ENCODE measurements at places on chromosomes 1 and 21.

DNA sequence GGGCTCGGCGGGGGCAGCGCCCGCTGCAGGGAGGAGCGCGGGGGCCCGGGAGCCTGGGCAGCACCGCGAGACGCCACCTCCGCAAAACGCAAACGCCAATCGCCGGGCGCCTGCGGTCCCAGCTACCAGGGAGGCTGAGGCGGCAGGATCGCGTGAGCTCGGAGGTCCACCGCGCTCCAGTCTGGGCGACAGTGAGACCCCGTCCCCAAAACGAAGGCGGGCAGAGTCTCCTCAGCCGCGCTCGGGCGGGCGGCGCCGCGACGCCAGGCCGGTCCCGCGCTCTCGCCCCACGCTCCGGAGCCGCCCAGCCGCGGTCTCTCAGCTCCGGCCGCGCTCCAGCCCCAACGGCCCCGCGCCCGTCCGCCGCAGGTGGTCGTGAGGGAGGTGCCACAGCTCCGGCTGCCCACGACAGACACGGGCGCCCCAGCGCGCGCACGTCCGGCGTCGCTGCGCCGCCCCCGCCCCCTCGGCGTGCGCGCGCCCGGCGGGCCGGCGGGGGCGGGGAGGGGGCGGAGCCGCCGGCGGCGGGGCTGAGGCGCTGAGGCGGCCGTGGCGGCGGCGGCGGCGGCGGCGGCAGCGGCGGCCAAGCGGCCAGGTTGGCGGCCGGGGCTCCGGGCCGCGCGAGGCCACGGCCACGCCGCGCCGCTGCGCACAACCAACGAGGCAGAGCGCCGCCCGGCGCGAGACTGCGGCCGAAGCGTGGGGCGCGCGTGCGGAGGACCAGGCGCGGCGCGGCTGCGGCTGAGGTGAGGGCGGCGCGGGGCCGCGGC, at the start of gene ADARB1:
TSS of gene ADARB1 (plus strand) at position 533 of the 770 bp plus-strand sequence. CDS start 97,077 bp downstream, outside the sequence.
- peaks cover under 1% of the 10 kb centered on the region for H3K27me3 ChIP-seq
- no peak within 1 kb of the TSS for H3K27ac ChIP-seq
- no peaks in the 10 kb centered on the region for H3K36me3 ChIP-seq
- DNase-seq, result peak; percentile 35

GRCh38 chr1:9295884-9296283, 3.2 kb downstream of the SPSB1 start:
- H3K4me1 ChIP-seq, result peaks cover 10% of the 10 kb centered on the region
- no peak overlapping the region for H3K4me3 ChIP-seq
- no peak for DNase-seq
- no peaks in the 10 kb centered on the region for H3K36me3 ChIP-seq

GRCh38 chr1:114388432-114389003, 122.5 kb downstream of the TRIM33 start:
- no peak overlapping the region for H3K27ac ChIP-seq
- H3K4me1 ChIP-seq, result no peaks in the 10 kb centered on the region
- H3K27me3 ChIP-seq, result no peaks in the 10 kb centered on the region
- no peaks in the 10 kb centered on the region for H3K36me3 ChIP-seq
- H3K4me3 ChIP-seq, result no peak overlapping the region

GRCh38 chr1:25615563-25616094, 962 bp upstream of the MAN1C1 start:
- peaks cover 51% of the 10 kb centered on the region for H3K4me1 ChIP-seq
- H3K27ac ChIP-seq, result peak overlapping the region; percentile 54
- no peak for DNase-seq

GRCh38 chr1:221858818-221859611, 117.1 kb upstream of the DUSP10 start:
- H3K4me1 ChIP-seq, result no peaks in the 10 kb centered on the region
- H3K27ac ChIP-seq, result no peak overlapping the region
- H3K4me3 ChIP-seq, result no peak overlapping the region
- H3K36me3 ChIP-seq, result no peaks in the 10 kb centered on the region
- no peaks in the 10 kb centered on the region for H3K27me3 ChIP-seq
- DNase-seq, result no peak

DNA sequence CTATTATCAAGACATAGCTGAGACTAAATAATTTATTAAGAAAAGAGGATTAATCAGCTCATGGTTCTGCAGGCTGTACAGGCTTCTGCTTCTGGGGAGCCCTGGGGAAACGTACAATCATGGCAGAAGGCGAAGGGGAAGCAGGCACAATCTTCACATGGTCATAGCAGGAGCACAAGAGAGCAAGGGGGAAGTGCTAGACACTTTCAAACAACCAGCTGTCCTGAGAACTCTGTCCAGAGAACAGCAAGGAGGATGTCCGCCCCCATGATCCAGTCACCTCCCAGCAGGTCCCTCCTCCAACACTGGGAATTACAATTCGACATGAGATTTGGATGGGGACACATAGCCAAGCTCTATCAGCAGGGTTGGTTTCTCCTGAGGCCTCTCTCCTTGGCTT, 10.3 kb upstream of the SLC45A1 start:
- no peak overlapping the region for H3K27ac ChIP-seq
- H3K4me3 ChIP-seq, result no peak overlapping the region

GRCh38 chr1:109993885-109994284, 9.3 kb downstream of the AHCYL1 start:
- H3K27ac ChIP-seq, result no peak overlapping the region
- H3K27me3 ChIP-seq, result no peaks in the 10 kb centered on the region
- no peak for DNase-seq

GRCh38 chr1:207826557-207827487, 75.0 kb downstream of the CD46 start:
- peaks cover 20% of the 10 kb centered on the region for H3K4me1 ChIP-seq
- H3K36me3 ChIP-seq, result no peaks in the 10 kb centered on the region
- H3K4me3 ChIP-seq, result peak overlapping the region; percentile 44
- H3K27me3 ChIP-seq, result no peaks in the 10 kb centered on the region
- peak overlapping the region; percentile 91 for H3K27ac ChIP-seq

- no peaks in the 10 kb centered on the region for H3K36me3 ChIP-seq
- H3K4me3 ChIP-seq, result no peak overlapping the region
- no peak for DNase-seq
- no peaks in the 10 kb centered on the region for H3K27me3 ChIP-seq
- no peak overlapping the region for H3K27ac ChIP-seq
Observed at GRCh38 chr1:173347282-173347818, 129.8 kb upstream of the PRDX6 start.

GRCh38 chr1:178310685-178311105, 186.1 kb downstream of the CLEC20A start:
- no peak overlapping the region for H3K27ac ChIP-seq
- H3K27me3 ChIP-seq, result no peaks in the 10 kb centered on the region
- no peak for DNase-seq
- no peaks in the 10 kb centered on the region for H3K4me1 ChIP-seq
- H3K4me3 ChIP-seq, result no peak overlapping the region

- no peak for DNase-seq
- H3K27me3 ChIP-seq, result no peaks in the 10 kb centered on the region
- H3K27ac ChIP-seq, result no peak overlapping the region
- no peak overlapping the region for H3K4me3 ChIP-seq
- H3K4me1 ChIP-seq, result peaks cover 45% of the 10 kb centered on the region
Observed at GRCh38 chr21:42465803-42466127, 30.3 kb downstream of the RSPH1 start.

DNA sequence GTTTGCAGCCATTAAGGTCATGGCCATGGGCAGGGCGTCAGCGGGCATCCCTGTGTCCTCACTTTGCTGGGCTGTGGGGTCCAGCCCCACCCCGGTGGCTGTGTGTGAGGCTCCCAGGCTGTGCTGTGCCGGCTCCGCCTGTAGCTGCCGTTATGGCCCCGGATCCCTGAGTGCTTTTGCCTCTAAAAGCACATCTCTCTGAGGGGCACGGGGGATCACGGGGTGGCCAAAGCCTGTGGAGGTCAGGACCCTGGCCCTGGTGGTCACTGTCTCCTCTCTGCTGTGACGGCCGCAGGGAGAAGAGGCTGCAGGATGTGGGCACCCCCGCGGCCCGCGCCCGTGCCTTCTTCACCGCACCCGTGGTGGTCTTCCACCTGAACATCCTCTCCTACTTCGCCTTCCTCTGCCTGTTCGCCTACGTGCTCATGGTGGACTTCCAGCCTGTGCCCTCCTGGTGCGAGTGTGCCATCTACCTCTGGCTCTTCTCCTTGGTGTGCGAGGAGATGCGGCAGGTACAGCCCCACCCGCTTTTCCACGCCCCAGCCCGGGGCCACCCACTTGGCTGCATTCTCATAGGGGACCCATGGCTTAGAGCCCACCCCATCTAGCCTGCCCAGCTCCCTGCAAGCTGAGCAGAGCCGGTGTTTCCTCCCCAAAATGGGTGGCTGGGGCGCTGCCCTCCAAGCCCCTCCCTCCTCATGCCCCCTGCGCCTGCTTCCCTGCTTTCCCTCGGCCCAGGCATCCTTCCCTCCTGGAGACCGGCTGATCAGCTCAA, 48.2 kb downstream of the TRPM2 start:
- no peak overlapping the region for H3K27ac ChIP-seq
- H3K36me3 ChIP-seq, result no peaks in the 10 kb centered on the region
- no peaks in the 10 kb centered on the region for H3K27me3 ChIP-seq
- H3K4me1 ChIP-seq, result no peaks in the 10 kb centered on the region

GRCh38 chr1:62439652-62440371, 3.0 kb downstream of the USP1 start:
- H3K27me3 ChIP-seq, result no peaks in the 10 kb centered on the region
- no peak overlapping the region for H3K27ac ChIP-seq
- H3K4me3 ChIP-seq, result no peak overlapping the region
- DNase-seq, result no peak

GRCh38 chr1:1797731-1798341, 19.6 kb upstream of the NADK start:
- H3K27me3 ChIP-seq, result no peaks in the 10 kb centered on the region
- H3K4me3 ChIP-seq, result no peak overlapping the region
- peaks cover 80% of the 10 kb centered on the region for H3K36me3 ChIP-seq
- H3K27ac ChIP-seq, result no peak overlapping the region
- H3K4me1 ChIP-seq, result no peaks in the 10 kb centered on the region
- no peak for DNase-seq

DNA sequence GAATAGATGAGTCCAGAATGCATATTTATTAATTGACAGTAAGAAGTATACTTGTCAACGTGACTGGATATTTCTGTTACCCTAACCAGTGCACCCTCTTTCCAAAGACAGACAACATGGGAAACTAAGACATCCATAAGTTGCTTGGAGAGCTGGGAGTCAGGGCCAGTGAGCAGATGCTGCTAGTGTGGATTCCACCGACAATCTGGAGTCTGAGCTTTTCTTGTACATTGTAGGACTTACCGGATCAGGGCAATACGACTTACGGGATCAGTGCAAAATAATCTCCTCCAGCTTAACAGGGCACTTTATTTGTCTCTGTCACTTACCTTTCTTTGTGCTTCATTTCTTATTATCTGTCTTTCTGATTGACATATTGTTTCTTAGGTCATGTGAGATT, 24.6 kb upstream of the FCRL4 start:
- H3K4me3 ChIP-seq, result no peak overlapping the region
- no peak overlapping the region for H3K27ac ChIP-seq
- no peaks in the 10 kb centered on the region for H3K4me1 ChIP-seq
- DNase-seq, result no peak
- no peaks in the 10 kb centered on the region for H3K27me3 ChIP-seq

GRCh38 chr1:60662486-60663044, 419.8 kb upstream of the NFIA start:
- no peak for DNase-seq
- no peaks in the 10 kb centered on the region for H3K36me3 ChIP-seq
- H3K27ac ChIP-seq, result no peak overlapping the region
- no peaks in the 10 kb centered on the region for H3K4me1 ChIP-seq

- no peaks in the 10 kb centered on the region for H3K27me3 ChIP-seq
- no peaks in the 10 kb centered on the region for H3K4me1 ChIP-seq
- no peaks in the 10 kb centered on the region for H3K36me3 ChIP-seq
- DNase-seq, result no peak
- H3K27ac ChIP-seq, result no peak overlapping the region
- H3K4me3 ChIP-seq, result no peak overlapping the region
Observed at GRCh38 chr1:215056584-215056983, 26.0 kb upstream of the KCNK2 start.

- no peaks in the 10 kb centered on the region for H3K36me3 ChIP-seq
- no peak overlapping the region for H3K4me3 ChIP-seq
- peaks cover 2% of the 10 kb centered on the region for H3K4me1 ChIP-seq
Observed at GRCh38 chr1:200558866-200559459, 61.6 kb downstream of the KIF14 start.

All from T-cell (primary cell).